Parietal lobe (tissue), 2 donors: ENCODE measurements at places on chromosomes 3 and 15. TPM values are rescaled to one million over a fixed set of nuclear protein-coding genes. Genes with fewer than 3 reads are reported as not detected.

The IL17RC gene
- total RNA-seq, result 6.6 TPM

The WDR49 gene
- total RNA-seq, result 8.8 TPM

The ATRIP gene
- 9.7 TPM for total RNA-seq

The CYP11A1 gene
- not detected for total RNA-seq

The PRKCI gene
- total RNA-seq, result 116 TPM
